Right lung (tissue), 10 donors: ENCODE measurements at places on chromosomes 12 and 14.

DNA sequence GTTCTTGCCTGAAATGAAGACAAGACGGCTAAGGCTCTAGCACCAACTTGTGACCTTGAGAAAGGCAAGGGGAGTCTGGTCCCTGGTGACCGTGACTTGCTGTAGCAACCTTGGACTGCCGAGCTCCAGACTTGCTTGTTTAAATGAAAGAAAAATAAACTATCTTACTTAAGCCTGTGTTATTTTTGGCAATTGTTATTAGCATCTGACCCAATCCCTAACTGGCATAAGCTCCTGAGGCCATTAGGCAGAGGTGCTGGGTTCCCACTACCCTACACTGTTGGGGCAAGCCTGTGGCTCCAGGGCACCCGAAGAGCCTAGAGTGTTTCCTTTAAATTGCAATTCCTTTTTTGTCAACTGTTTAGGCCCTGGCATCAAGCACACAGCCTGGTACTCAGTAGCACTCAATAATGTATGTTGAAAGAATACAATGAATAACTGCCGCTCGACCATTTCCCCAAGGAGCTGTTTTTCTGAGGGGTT lies 106.9 kb upstream of the HIF1A start:
- DNase-seq, result no peak

DNA sequence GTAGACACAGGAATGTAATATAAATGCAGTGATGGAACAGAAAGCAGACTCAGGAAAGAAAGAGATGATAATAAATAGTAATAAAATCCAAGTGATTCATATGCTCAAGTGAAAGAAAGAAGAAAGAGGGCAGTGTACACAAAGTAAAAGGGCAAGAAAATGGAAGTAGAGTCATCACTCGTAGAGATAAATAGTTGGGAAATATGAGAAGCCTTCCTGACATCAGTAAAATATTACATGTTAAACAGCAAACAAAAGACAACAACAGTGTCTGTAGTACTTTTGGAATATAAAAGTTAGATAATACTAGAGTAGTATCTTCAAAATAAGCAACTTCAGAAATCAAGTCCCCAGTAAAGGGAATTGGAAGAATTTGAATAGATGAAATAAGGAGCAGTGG lies 412.3 kb downstream of the RAD51B start:
- DNase-seq, result no peak

DNA sequence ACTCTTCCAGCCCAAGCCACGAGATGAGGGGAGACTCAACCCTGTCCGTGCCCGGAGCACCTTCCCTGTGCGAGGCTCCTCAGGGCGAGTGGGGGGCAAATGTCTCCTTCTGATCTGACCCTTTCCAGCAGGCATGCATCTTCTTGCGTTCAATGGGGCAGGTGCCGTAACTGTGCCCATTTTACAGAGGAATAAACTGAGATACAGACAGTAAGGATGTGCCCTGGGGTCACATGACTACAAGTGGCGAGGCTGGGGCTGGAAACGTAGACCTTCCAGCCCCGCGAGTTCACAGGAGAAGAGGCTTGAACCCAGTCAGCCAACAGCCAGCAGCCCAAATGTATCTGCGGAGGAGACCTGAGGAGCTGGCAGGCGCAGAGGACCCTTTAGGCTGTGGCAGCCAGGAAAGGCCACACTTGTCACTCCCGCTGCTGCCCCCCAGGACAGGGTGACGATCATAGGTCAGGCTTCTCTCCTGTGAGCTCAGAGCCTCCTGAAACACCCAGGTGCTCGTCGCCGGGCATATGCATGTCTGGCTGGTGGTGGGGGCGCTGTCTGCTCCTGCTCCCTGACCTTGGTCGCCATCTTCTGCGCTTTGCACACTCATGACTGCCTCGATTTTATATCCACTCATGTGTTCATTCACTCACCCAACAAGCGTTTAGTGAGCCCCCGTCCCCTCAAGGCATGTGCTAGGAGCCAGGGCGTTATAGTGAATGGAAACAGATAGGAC lies 41.7 kb downstream of the CCDC88C start:
- no peak for DNase-seq

DNA sequence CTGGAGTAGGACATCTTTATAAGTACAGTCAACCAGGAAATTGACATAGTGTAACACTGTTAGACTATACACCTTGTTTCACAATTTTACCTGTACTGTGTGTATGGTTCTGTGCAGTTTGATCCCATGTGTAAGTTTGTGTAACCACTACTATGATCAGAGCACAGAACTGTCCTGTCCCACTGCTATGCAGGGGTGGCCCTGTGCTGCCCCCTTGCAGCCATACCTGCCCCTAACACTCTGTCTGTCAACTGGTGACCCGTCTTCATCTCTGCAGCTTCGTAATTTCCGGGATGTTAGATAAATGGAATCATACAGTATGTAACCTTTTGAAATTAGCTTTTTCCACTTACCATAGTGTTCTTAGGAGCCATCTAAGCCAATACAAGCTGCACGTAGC lies 58.7 kb upstream of the RD3L start:
- no peak for DNase-seq

- no peak for DNase-seq
These were observed 9.8 kb downstream of the FRMD6 start for GRCh38 chr14:51661504-51661903.

GRCh38 chr12:7180685-7181084 lies 8.8 kb upstream of the PEX5 start:
- no peak for DNase-seq

DNA sequence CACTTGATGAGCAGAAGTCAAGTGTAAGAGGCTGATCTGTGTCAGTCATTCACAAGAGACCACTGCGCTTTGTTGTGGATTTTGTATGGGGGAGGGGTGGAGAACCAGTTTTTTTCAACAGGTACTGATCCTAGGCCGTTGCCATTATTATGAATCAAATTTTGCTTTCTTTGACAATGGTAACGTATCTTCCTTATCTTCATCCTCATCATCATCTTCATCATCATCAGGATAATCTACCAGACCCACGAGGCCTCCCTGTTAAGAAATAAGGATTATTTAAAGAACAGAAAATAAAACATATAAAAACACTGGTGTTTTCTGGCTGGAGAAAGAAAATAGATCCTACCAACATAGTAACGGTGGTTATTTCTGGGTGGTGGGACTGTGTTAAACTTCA lies 41.0 kb upstream of the CCDC88C start:
- no peak for DNase-seq

DNA sequence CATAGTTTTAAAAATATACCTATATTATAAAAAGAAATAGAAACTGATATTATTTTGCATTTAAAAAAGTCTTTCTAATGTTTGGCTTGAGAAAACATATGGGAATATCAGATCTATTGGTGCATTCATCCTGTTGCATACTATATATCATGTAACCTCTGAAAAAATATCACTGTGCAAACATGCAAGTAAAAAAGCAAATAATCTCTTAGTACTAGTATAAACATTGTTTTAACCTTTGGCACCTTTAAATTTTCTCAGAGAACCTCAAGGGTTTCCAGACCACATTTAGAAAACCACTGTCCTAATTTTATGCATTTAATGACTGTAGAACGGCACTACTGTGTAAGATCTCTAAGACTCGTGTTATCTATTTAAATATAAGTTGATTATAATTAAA lies 416.8 kb downstream of the LRFN5 start:
- no peak for DNase-seq

DNA sequence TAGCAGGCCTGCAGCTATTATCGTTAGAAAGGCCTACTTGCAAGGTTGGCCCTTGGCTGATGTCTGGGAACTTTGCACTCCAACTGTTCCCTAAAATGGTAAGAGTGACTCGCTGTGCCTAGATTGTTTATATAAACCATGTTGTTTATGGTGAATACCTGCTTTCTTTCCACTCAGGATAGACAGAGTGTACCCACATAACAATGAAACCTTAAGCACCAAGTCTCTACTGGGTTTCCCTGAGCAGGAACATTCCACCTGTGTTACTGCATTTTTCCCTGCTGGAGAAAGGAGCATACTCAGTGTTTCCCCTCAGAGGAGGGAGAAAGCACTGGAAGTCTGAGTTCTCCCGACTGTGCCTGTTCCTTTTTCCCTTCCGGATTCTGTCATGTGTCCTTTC lies 32.8 kb downstream of the ERP29 start:
- no peak for DNase-seq

- no peak for DNase-seq
These were observed 39.6 kb upstream of the CCDC198 start for GRCh38 chr14:57533214-57533613.

GRCh38 chr14:72308967-72309485 lies 376.8 kb downstream of the RGS6 start:
- no peak for DNase-seq

DNA sequence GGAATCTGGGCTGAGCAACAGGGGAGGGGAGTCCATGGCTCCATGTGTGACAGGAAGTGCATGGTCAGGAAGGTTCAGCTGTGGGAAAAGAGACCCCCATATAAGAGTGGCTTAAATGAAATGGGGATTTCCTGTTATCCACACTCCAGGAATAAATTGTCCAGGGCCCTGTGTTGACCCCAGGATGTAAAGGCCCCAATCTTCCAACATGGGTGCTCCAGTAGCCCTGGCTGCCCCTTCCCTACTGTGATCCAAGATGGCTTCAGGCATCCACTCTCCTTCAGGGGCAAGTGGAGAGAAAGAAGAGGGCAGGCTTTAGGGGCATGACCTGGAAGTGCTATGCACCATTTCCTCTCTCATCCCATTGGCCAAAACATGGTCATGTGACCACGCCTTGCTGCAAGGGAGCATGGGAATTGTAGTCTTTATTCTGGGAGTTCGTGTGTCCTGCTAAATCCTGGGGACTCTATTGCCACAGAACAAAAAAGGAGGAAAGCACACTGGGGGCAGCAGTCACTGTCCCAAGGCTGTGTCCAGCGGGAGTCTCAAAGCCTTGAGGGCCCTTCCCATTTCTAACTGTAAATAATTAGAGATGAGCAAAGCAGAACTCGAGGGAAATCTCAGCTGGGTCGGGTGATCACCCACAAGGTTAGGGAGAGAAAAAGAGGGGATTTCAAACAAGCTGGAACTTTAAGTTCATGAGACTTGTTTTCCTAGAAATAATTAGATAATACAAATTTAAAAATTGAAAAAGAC lies 289.2 kb downstream of the ADGRD1 start:
- DNase-seq, result no peak

DNA sequence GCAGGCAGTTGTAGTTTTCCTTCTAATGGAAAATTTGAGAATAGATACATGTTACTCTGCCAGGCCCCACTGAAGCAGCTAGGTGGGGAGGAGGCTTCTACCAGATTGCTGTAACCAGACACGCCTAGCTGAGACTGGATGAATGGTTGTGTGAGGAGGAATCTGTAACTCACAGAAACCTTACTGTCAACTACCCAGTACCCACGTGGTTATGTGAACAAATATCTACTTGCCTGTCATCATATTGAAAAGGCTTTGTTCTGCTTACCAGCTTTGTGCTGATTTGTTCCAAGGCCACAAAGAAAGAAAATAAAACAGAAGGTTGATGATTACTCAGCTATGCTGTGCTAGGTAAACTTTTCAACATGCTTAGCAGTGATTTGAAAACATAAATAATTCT lies 167.2 kb downstream of the CAPZA3 start:
- DNase-seq, result no peak

DNA sequence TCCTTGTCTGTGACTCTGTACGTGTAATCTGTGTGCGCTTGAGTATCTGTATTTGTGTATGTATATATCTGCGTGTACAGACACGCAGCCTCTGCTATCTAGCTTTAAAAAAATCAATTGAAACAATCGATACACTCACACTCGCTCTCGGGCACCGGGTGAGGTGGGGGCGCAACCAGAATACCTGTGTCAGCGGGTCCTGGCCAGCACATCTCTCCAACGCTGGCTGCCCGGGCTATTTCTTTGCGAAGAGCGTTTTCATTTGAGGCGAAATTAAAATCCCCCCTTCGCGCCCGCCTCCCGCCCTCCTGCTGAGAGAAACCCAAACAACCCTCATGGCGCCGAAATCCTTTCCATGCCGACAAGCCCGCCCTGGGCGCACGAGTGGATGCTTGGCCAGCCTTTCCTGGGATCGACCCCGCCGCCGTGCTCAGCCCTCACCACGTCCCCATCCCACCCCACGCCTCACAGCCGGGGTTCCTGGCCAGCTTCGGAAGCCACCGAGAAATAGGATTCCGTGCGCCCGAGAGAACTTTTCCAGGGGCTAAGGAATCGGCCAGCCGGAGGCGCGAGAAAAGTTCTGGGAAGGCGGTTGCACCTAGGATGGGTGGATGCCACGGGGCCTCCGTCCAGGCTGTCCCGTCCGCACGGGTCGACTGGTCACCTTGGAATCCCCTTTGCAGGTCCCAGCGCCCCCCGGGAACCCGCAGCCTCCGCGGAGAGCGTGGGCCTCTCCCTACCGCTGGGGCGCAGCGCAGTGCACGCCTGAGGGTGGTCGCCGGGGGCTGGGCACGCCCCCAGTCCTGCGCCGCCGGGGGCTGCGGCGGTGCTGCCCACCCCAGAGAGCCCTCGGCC lies 1.0 kb downstream of the ZDHHC22 start:
- DNase-seq, result no peak

- no peak for DNase-seq
These were observed 36.8 kb downstream of the CDC42BPB start for GRCh38 chr14:103020271-103021170.

- no peak for DNase-seq
These were observed 47.7 kb upstream of the PAPLN start for GRCh38 chr14:73189651-73190050.
